ENCODE measurements at places on chromosomes 1 and 21.

GRCh38 chr1:162639718-162640117 lies 7.5 kb downstream of the DDR2 start:
- no peak for DNase-seq

DNA sequence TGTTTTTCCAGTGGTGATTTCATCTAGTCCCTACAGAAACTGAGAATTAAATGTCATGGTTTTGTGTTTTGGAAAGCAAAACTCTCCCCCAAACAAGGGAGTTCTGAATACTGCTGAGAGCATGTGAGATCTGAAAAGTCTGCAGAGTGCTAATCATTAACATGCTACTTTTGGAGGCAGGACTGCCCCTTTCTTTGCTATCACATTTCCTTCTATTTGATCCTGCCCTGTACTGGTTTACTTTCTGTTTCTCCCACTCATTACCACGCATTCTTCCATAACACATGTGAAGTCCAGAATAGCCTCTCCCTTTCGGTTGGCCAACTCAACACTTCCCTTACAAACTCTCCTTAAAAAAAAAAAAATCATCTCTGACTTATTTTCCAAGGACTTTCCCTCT lies 63.6 kb downstream of the GADD45A start:
- no peak for DNase-seq

GRCh38 chr1:110897681-110898080 lies 24.7 kb downstream of the CD53 start:
- peak; percentile 26 for DNase-seq

DNA sequence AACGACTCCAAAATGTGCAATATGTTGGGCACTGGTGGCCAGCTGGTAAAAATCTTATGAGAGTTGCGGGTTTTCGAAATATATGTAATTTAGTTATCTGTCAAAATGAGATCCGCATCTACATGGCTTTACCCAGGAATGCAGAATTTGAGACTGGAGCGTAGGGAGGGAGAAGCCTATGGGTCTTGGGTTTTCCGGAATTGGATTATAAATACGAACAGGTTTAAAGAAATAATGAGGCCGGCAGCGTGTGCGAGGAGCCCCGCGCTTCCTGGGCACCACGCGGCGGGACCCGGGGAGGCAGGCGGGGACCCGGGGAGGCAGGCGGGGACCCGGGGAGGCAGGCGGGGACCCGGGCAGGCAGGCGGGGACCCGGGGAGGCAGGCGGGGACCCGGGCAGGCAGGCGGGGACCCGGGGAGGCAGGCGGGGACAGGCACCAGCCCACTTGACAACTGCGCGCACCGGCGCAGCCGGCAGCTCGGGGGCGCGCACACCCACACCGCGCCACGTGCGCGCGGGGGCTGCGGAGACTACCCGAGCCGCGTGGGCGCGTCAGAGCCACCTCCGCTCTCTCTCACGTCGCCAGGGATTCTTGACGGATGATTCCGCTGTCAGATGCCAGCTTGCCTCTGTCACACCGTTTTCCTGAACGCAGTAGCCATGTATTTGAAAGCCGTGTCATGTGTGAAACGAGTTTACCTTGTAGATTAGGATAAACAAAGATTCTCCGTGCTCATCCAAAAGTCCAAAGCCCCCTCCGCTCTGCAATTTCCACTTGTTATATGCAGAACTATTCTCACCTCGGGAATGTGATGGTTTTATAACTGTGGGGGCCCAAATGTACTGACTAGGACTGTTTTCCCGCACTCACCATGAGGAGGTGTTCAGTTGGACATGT lies 54.3 kb upstream of the HNRNPU start:
- peak; percentile 55 for DNase-seq

DNA sequence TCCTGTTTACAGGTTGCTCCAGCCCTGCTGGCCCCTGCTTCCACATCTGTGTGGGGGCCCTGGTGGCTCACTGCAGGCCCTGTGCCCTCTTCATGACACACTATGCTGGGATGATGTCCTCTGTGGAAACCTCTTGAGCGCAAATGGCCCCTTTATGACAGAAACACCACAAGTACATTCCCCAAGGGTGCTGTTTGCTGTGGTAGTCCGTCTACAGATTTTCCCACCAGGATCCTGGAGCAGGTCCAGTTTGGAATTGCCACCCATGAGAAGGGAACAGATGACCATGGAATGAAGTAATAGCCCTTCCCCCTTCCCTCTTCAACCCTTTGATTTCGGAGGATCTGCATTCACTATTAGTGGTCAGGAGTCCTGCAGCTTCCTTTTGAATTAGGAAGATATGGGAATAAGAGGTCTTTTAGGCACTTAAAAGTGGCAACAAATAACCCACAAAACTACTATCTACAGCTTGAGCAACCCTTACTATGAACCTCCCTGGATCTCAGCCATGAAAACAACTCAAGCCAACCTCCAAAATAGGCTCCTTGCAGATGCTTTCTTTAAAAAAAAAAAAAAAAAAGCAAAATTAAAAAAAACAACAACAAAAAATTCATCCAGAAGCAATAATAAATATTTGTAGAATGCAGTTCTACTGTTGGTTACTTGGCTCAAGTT lies 121.9 kb upstream of the TSPAN2 start:
- DNase-seq, result no peak

- no peak for DNase-seq
Measured at GRCh38 chr1:47813970-47814369, 183.2 kb downstream of the TRABD2B start.

DNA sequence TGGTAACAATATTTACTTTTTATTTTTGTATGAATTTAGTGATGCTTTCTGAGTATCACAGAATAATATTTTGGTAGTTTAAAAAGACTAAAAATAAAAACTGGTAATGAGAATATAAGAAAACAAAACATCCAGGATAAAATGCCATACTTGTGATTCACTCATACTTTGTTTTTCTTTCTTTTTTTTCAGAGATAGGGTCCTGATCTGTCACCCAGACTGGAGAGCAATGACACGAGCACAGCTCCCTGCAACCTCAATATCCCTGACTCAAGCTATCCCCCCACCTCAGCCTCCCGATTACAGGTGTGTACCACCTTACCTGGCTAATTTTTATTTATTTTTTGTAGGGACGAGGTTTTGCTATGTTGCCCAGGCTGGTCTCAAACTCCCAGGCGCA lies 64.2 kb upstream of the ADAM30 start:
- DNase-seq, result no peak

DNA sequence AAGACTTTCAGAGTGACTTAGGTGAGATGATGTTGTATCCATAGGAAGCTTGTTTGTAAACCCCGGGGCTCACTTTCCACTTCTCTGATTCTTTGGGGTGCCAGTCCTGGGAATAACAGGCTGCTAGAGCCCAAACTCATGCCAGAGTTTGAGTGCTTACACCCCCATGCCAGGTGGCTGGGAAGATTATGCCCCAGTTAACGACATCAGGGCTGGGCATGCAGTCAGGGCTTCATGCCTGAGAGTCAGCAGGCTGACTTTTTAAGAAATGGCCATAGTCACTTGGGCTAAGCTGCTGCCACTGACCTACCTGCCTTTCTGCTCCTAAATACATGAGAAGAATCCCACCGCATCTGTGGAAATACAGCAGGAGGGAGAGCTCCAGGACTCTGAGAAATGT lies 425.6 kb upstream of the VAMP3 start:
- no peak for DNase-seq

DNA sequence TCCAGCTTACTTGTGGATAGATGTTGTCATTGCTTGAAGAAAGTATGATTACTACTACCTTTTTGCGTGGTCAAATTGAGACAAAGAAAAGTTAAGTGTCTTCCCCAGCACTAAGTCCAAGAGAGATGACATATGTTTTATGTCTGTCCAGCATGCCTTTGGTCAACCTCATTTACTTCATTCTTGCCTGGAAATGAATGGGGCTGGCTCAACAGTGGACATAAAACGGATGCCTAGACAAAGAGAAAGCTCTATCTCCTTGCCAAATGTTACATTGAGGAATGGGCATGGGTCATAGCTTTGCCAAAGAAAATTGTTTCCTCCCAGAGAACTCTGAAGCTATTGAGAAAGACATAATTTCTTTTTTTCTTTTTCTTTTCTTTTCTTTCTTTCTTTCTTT lies 82.4 kb upstream of the PLPPR4 start:
- no peak for DNase-seq

- no peak for DNase-seq
Measured at GRCh38 chr1:167750641-167751040, 28.9 kb downstream of the MPZL1 start.

GRCh38 chr1:244802041-244802440 lies 33.4 kb upstream of the COX20 start:
- DNase-seq, result no peak

GRCh38 chr1:241527146-241527545 lies 5.0 kb upstream of the KMO start:
- no peak for DNase-seq

GRCh38 chr1:223203034-223203408 lies 60.0 kb upstream of the TLR5 start:
- no peak for DNase-seq

- no peak for DNase-seq
Measured at GRCh38 chr1:201702936-201703335, 126.0 kb upstream of the IPO9 start.

DNA sequence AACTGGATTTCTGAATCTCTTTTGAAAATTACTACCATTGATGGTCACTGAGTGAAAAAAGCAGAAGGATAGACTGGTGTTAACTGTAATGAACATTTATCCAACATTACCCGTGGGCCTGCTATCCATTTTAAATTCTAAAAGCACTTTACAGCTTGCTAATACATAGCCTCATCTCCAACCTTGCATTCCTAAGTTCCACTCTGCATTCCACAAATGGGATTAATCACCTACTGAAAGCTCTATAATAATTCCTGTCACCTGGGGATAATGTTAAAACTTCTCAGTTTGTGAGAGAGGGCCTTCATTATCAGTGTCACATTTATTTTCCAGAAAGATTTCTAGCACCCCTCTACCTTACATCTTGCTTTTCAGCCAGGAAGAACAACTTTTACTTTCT lies 38.2 kb downstream of the PTPRC start:
- DNase-seq, result peak; percentile 17

DNA sequence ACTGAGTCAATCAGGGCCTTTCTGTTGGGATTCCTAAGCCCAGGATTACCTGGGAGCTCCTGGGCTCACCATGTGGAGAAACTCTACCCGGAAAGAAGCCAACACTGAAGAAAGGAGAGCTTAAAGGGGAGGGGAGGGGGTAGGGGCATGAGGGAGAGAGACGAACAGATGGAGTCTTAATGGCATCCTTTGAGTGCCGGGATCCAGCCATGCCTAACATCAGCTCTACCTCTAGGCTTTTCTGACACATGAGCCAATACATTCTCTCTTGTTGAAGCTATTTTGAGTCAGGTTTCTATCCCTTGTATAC lies 75.0 kb downstream of the NPHP4 start:
- DNase-seq, result no peak

Data from CD8-positive, alpha-beta memory T cell (primary cell).